ENCODE measurements at places on chromosomes 4 and X.

GRCh38 chr4:148344941-148345340 is 97.3 kb downstream of the NR3C2 start:
- no peak for DNase-seq

GRCh38 chr4:137156807-137157206 is 375.5 kb downstream of the PCDH18 start:
- no peak for DNase-seq

GRCh38 chrX:80812176-80812575 is 2.5 kb upstream of the BRWD3 start:
- DNase-seq = peak; percentile 64

DNA sequence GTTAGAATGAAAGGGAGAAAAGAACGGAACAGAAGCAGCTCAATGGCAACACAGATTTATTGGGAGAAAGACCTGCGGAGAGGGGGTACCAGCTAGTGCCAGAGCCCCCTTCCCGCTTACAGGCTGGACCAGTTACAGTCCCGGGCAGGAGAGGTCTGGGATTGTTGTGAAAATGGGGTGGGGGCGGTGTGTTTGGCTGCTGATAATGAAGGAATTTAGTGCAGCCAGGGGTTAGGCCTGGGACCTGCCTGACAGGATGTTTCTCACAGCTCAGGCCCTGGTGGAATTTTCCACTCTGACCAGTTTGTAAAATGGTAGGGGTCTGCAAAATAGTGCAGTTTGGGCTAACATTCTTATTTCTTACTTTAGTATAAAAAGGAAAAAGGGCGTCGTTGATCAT is 75.4 kb upstream of the SPIN4 start:
- DNase-seq = no peak

GRCh38 chrX:75045369-75045768 is 110.7 kb downstream of the ABCB7 start:
- no peak for DNase-seq

DNA sequence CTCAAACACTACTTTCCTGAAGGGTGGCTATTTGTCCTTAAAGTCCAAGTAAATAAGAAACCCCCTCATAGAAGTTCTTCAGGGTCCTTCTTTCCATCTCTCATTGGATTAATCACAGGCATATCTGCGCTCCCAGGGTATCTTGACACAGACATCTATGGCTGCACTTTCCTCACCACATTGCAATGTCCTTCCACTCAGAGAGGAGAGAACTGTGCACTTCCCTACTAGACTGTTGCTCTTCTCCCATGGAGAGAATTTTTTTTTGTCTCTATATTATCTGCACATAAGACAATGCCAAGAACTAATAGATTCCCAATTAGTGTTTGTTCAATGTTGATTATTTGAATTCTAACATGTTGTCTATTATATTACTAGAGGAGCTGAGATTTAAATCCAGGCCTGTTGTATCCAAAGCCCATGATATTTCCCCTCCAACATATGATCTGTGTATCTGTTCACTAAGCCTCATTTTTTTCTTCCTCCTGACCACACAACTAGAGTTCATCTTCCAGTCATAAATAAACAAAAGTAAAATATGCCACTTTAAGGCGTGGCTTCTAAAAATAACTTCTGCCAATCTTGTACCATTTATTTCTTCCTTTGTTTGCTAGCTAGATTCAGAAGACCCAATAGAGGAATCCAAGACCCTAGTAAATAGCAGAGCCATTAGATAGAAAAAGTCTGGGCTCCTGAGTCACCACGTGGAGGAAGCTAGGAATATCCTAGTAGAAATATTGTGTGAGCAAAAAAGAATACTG is 61.5 kb upstream of the FAM241A start:
- DNase-seq = no peak

- no peak for DNase-seq
These were observed 14.9 kb downstream of the PKD2 start for GRCh38 chr4:88022289-88022688.

DNA sequence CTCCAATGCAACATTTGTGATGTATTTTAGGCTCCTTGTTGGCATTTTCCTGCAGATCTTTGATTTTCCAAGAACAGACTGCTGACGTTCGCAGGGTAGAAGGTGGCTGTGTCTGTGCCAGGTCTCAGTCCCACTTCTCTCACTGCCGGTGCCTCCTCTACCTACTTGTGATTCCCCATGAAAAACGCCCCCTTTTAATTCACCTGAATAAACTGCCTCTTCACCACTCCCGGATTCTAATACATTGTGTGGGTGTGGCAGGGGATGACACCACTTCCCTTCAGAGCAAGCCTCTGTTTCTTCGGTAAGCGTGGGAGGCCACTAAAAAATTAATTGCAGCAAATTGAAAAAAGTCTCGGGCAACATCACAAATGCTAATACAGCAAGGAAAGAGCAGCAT is 96.1 kb upstream of the FAM9B start:
- DNase-seq = no peak

DNA sequence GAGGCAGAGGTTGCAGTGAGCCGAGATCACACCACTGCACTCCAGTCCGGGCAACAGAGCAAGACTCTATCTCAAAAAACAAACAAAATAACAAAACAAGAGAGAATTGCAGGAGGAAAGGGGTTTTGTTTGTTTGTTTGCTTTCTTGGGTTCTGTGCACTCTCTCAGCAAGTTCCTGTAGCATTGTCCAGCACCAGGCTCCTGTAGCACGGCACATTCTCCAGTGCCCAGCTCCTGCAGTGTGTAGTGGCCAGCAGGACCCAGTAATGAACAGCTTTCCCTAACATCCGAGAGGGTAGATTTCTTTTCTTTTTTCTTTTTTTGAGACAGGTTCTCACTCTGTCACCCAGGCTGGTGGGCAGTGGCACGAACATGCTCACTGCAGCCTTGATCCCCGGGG is 60.5 kb upstream of the USP9X start:
- no peak for DNase-seq

DNA sequence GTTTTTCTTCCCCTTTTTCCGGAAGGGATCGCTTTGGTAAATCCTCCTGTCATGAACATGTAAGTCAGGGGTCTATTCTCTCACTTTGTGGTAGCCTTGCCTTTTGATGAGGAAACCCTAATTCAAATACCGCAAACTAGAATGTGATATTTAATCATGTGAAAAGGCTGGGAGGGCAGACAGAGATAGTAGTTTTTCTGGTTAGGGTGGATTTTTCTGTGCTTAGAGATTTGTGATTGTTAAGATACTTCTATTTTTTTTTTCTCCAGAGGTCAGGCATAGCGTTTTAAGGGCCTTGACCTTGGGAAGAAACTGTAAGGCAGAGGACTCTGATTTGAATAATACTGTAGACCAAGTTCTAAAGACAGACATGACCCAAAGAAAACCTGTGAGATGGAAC is 41.8 kb upstream of the PACRGL start:
- DNase-seq = no peak

DNA sequence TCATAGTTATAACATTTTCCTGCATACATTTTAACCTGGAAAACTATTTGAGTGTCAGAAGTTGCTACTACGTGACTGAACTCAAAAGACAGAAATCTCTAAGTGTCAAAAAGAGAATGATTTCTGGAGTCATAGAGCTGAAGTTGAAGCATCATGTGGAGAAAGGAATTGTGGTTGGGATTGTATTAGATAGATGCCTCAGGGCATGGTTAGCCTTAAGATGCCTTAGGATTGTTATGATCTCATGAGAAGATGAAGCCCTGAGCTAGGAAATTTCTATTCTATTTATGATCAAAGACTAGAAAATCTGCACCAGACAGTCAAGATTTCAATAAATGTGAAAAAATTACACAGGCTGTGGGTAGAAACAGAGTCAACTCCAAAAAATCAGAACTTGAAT is 20.2 kb downstream of the EPGN start:
- DNase-seq = no peak

DNA sequence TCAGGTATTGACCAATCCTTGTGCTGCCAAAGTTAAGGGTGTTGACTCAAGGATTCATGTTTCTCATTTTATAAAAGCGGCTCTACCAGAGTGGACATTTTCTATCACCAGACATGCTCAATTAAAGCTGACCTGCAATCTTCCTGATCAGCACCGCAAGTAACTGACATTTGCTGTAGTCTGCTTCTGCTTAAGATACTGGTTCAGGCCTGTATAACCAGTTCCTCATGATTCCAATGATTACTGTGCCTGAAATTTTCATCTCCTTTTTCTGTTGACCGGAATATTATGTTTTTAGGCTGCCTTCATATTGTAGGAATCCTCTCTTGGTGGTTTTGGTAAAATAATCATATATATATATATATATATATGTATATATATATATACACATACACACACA is 160.2 kb upstream of the SPIN4 start:
- no peak for DNase-seq

Measured in Jurkat, Clone E6-1 (cell line).